AG09319 (cell line): ENCODE measurements at places on chromosomes 7 and 10.

GRCh38 chr7:95840953-95841950 lies 68.9 kb downstream of the DYNC1I1 start:
- no peak for DNase-seq

- no peak for DNase-seq
Measured at GRCh38 chr10:60372436-60372835, 17.2 kb downstream of the ANK3 start.

GRCh38 chr7:11818281-11818680 lies 13.7 kb downstream of the THSD7A start:
- no peak for DNase-seq

DNA sequence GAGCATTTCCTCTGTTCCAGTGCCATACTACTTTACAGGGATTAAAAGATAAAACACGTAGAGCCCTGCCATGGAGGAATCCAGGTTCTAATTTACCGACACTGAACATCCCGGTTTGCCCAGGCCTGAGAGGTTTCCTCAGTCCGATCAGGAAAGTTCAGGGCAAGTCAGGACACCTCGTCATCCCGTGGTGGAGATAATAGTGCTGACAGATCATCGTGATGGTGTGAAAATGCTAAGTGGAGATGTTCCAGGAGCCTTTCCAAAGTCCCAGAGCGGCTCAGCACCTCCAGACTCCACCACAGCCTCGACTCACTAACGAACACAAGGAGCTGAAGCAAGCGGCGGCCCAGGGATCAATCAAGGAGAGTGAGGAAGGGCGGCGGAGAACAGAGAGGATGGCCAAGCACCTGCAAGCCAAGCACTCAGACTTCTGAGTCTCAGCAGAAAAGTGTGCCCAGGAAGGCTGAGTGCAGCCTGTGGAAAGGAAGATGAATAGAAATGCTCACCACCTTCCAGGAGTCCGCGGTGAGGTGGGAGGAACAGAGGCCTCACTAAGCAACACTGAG lies 103.7 kb upstream of the VWC2 start:
- no peak for DNase-seq

DNA sequence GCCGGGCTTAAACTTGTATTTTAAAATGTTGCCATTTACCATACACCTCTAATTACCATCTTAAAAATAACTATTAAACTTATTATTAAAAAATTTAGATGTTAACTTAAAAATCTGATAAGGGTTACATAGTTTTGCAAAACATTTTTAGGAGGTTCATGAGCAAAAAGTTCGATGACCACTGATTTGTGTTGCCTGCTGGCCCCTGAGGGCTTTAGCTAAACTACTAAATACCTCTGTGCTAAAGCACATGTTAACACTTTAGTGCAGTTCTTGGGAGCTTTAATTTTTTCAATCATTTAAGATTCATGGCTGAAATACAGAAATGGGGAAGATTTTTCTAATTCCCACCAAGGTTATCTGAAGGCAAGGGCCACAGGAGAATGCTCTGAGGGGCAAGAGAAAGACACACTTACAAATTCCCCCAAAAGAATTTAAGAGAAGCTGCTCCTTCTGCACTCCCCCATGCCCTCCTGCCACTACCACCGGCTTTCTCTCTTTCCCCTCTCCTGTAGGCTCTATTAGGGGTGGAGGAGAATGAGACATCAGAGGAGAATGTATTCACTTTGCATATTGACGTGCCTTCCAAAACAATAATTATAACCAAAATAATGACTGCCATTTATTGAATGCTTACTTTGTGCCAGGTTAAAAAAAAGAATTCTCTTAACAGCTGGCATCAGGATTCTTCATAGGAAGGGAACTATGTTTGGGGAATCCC lies 106.2 kb downstream of the RTKN2 start:
- DNase-seq = no peak
